ENCODE measurements at places on chromosomes 1 and 21. TPM values are rescaled to one million over a fixed set of nuclear protein-coding genes. Genes with fewer than 3 reads are reported as not detected.

The RCC2 gene
- 22.2 TPM for total RNA-seq

GRCh38 chr1:52706941-52707926 lies 9.1 kb upstream of the COA7 start:
- no peak for DNase-seq

DNA sequence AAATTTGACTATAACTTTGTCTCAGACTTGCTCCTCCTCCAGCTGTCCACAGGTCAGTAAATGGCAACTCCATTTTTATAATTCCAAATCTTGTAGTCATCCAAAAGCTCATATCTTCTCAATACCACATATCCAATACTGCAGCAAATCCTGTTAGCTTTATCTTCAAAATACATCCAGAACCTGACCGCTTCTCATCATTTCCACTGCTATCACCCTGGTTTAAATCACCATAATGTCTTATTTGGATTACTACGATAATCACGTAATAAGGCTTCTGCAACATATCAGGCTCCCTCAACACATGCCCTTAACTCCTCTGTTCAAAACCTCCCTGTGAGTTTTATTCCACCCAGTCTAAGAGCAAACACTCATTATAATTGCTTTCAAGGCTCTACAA lies 34.5 kb downstream of the ERO1B start:
- DNase-seq: no peak

- DNase-seq: no peak
These were observed 554.1 kb upstream of the OLFM3 start for GRCh38 chr1:102550729-102551384.

GRCh38 chr1:215730600-215730999 lies 163.5 kb downstream of the KCTD3 start:
- DNase-seq: no peak

DNA sequence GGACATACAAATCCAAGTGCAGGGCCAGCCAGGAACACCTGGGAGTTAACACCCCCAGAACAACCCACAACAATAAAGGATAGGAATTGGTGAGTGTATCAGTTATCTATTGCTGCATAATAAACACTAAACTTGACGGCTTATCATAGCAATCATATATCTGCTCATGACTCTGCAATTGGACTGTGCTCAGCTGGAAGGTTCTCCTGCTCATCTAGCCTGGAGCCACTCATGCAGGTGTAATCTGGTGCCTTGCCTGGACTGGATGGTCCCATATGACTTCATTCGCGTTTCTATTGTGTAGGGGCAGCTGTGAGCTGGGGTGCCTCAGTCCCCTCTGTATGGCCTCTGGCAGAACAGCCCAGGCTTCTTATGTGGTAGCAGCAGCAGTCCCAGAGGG lies 76.3 kb upstream of the KLHDC7A start:
- no peak for DNase-seq

DNA sequence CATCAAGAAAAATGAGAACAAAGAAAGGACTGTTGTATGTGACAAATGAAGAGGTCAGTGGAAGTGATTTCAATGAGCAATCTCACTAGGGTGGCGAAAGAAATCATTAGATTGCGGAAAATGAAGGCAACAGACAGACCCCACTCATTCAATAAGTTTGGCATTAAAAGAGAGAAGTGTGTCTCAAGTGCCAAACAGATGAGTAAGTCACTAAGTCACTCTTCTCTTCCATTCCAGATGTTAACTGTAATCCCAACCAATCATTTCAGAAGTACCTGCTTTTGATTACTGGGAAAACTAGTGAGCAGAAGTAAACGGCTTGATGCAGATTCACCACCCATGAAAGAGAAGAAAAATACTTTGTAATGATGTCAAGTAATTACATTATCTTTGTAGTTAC lies 144.3 kb upstream of the PRMT6 start:
- DNase-seq: no peak

DNA sequence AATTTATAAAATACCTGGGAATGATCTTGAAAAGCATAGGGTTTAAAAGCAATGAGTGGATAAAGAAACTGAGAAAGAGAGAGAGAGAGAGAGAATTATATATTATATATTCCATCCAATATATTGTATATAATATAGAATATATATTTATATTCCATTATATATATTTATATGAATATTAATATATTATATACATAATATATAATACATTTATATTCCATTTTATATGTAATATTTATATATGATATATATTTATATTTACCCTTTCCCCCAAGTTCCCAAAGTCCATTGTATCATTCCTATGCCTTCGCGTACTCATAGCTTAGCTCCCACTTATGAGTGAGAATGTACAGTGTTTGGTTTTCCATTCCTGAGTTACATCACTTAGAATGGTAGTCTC lies 69.9 kb upstream of the SLC35F3 start:
- DNase-seq: no peak

The INAVA gene
- 0.51 TPM for total RNA-seq

GRCh38 chr21:29187944-29188343 lies 57.5 kb downstream of the MAP3K7CL start:
- peak; percentile 87 for DNase-seq

DNA sequence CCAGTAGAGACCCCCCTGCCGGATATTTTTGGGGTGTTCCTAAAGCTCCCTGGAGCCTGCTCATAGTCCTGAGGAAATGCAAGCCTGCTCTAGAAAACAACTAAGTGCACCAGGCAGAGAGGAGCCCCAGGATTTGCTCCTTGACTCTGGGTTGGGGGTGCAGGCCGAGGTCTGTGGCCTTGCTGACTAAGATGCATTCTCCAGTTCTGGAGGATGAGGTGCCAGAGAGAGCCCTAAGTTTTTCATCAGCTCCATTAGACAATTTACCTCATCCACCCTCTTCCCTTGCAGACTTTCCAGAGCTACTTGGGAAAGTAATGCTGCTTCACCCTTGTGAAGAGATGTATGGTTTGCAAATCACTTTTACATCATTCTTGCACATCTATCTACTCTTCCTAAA lies 9.1 kb downstream of the TUFT1 start:
- no peak for DNase-seq

DNA sequence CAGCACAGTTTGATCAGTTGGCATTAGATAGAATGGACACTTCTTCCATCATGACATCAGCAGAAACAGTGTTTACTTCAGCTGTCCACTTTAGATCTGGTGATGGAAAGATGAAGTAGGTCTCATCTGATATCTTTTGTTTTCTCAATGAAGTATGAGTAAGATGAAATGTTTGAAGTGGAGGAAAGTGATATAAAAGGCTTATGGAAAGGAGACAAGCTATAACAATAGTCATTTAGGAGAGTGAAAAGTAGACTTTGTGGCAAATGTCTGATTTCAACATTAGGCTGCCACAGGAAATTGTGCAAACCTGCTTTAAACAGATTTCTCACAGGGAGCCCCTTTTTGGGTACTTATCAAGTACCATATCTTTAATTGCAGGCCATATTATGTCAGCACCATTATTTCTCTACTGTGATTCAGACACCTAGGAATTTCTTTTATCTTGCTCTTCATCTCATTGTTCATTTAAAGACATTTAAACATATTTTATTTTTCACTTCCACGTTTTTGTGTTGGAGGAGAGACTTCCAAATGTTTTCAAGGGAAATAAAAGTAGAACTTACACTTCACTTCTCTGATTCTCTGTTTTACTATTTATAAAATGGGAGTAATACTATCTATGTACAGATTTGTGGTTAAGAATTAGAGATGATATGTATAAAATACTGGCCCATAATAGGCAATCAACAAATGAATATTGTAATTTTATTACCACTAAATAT lies 18.1 kb downstream of the PDC start:
- DNase-seq: no peak

The RNF19B gene
- 40.3 TPM for total RNA-seq

- DNase-seq: no peak
These were observed 28.9 kb upstream of the C1orf87 start for GRCh38 chr1:60102267-60103061.

The PLCH2 gene
- 0.33 TPM for total RNA-seq

DNA sequence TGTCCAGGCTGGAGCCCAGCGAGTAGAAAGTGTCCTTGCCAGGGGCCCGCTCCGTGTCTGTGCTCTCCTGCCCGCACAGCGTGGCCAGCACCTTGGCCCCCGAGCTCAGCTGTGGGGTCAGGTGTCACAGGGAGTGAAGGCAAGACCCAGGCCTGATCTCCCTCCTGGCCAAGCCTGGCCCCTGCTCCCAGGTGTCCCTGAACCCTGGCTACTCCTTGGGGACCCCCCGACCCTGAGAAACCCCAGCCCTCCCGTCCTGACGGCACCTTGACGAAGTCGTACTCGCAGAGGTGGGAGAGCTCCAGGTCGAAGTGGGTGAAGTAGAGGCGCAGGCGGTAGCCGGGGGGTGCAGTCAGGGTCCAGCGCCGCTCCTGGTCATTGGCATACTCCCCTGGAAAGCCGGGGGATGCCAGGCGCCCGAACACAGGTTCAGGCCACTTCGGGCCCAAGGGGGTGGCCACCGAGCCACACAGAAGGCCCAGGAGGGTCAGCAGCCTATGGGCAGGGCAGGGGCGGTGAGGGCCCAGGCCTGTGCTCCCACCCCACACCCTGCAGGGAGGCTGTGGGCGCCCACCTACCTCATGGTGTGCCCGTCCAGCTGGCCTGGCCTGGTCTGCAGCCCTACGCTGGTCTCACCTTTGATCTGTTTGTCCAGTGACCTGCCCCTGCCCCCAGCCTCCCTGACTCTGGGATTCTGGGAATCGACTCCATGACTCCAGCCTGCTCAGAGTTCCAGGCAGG lies at the start of gene MASP2:
TSS of gene MASP2 (minus strand) at position 615 of the 741 bp plus-strand sequence. CDS start at position 583, 32 bp downstream.
- no peak for DNase-seq

- DNase-seq: no peak
These were observed 610 bp downstream of the DRAXIN start for GRCh38 chr1:11691928-11692711.

The ZNF697 gene
- total RNA-seq: 5.0 TPM

GRCh38 chr1:178237121-178237520 lies 143.2 kb downstream of the RASAL2 start:
- DNase-seq: no peak

The LRRC38 gene
- total RNA-seq: not detected

The ANGPTL3 gene
- total RNA-seq: not detected

- no peak for DNase-seq
These were observed 3.9 kb downstream of the NCAM2 start for GRCh38 chr21:21002153-21002552.

GRCh38 chr1:25621876-25622275 lies 5.3 kb downstream of the MAN1C1 start:
- DNase-seq: no peak

The EPHB2 gene
- total RNA-seq: 17.4 TPM

GRCh38 chr1:3011127-3011526 lies 10.1 kb upstream of the ACTRT2 start:
- no peak for DNase-seq

- DNase-seq: peak; percentile 19
These were observed 66.2 kb downstream of the SCCPDH start for GRCh38 chr1:246790364-246790763.

Measured in posterior vena cava (tissue), 2 donors.